ENCODE measurements at places on chromosomes 1 and 21.

- no peak for DNase-seq
These were observed 54.2 kb upstream of the B3GALT2 start for GRCh38 chr1:193240609-193241008.

GRCh38 chr1:201573030-201573429 is 34.1 kb downstream of the NAV1 start:
- DNase-seq: no peak

DNA sequence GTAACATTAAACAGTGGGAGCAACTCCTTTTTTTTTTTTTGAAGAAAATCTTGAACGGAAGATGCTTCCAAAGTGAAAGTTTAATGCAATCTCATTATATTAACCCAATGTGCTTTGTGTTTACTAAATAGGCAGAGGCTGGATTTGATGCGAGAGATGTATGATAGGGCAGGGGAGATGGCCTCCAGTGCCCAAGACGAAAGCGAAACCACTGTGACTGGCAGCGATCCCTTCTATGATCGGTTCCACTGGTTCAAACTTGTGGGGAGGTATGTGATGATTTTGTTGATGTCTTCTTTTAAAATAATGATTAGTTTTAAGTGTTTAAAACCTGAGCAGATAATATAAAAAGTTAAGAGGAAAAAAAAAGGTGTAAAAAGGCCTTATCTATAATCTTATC is 74.2 kb upstream of the PGD start:
- no peak for DNase-seq

DNA sequence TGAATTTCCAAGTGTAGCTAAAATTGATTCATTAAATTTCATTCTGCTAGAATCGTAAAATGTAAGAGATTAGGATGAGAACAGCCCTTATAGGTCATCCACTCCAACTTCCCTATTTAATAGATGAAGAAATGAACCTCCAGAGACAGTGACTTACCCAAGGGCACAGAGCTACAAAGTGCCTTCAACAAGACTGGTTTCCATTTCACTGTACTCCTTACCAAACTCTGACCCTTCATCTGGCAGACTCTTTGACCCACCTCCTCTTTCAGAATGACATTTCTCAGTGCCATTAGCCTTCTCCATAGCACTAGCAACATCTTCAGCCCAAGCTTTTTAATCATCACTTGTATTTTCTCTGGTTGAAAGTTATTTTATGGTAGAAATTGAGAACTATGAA is 161.3 kb downstream of the NEK7 start:
- no peak for DNase-seq

DNA sequence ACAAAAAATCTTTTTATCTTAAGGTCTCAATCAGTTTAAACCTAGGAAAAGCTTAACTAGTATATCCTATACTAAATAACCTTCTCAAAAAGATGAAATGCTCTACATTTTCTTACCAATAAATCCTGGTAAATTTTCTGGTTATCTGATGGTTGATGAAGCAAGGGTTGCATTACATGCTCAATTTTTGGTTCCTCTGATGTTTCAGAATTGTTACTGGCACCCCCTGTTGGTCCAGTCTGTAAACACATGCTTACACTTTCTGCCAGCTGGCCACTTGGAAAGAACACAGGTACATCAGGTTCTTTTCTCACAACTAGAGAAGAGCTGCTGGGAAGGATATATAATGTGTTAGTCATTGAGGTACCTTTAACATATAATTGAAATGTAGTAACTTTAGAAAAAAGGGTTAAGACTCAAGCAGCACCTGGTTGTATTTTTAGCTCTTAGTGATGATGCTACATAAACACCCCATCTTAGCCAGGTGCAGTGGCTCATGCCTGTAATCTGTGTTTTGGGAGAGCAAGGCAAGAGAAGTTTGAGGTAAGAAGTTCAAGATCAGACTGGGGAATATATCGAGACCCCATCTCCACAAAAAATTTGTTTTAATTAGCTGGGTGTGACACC is 30.9 kb upstream of the TAL1 start:
- peak; percentile 47 for DNase-seq

- DNase-seq: no peak
These were observed 9.1 kb upstream of the COA7 start for GRCh38 chr1:52706941-52707926.

DNA sequence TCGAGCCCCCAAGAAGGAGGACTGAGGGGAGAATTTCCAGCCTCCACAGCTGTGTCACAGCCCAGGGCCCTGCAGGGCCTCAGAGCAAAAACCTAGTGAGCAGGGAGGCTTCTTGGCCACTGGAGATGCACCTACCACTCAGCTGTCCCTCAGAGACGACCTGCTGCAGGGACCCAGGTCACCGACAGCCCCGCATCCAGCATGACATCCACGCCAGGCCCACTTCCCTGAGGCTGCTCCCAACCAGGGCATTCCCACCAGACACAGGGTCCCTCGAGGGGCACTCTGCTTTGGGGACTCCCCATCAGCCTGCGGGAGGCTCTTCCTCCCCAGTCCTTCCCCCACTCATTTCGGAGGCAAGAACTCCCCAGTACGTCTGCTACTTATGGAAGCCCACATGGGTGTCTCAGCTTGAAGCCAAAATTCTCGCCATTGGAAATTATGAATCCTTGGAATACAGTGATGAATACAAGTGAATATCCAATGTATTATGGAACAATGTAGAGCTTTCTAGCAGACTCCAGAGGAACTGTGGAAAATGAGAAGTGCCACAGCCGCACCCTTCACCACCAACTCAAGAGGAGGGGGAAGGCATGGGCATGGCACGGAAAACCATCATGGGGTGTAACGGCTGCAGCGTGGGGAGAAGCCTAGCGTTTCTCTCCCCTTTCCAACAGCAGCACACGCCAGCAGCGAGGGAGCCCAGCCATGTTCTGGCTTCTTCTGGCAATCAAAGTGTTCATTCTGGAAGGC is 6.9 kb downstream of the TFF3 start:
- peak; percentile 71 for DNase-seq

DNA sequence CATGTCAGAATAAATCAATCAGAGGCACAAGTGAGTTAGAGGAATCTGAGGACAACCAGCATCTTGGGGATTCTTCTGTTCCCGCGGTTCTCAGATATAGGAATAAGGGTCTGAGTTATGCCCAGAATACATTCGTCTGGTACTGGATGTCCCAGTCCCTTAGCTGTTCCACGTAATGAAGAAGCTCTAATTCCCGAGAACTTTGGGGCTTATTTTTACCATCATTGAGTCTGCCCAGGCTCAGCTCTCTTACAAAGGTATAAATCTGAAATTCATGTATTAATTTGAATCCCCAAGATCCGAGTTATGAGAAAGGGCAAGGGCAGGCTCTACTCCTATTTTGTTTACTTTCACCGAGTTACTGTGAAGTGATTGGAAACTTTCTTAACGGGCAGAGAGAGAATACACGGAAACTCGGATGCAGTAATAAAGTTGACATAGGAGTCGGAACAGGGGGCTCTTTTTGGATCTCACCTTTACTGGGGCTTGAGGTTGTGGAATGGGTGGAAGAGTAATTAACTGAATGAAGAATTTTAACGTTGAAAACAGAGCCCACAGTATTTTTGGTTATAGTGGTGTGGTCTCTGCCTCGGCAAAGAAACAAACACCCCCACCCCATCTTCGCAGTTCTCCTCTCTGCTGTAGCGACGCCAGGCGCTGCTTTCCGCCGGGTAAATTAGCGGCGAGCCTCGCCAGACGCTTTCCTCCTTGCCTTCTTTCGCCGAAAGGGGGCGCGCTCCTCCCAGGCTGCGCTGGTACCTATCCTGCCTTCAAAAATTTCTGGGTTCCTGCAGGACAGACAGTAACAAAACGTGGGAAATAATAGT is 7.1 kb downstream of the PRRX1 start:
- no peak for DNase-seq

GRCh38 chr1:205812271-205812877 is 624 bp downstream of the SLC41A1 start:
- no peak for DNase-seq

DNA sequence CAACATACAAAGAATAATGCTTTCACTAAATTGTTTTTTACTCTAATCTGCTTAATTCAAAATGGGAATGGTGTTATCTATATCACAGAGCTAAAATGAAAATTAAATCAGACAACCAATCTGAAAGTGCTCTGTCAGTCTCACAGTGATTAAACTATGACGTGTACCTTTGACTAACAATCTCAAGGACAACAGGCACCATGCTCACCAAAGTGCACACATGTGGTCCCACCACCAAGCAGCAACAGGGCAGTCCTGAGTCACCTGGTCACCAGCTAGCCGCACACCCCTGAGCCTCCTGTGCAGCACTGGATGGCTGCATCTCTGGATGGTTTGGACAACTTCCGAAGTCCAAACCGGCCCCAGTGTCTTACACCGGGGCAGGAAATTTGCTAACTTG is 54.5 kb upstream of the NADK start:
- no peak for DNase-seq

DNA sequence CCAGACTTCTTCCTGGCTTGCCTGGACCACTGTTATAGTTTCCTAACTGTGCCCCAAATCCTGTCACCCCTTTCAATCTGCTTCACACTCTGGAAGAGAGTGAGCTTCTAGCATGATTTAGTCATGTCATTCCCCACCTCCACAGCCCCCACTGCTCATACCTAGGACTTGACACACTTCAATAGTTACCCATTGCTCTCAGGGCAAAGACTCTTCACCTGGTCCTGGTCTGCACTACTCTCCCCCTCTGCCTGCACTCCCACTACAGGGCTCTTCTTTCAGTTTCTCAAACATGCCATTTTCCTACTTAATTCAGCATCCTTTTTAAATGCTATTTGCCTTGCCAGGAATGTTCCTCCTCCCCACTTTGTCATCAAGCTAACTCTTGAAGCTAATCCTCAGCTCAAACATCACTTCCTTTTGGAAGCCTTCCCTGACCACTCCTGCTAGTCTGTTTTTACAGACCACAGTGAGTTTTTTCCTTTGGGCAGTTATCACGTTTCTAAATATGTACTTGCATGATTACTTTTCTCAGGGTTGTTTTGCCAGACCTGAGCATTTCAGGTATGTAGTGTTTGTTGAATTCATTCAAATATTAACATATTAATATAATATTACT is 24.7 kb downstream of the CYP2J2 start:
- DNase-seq: no peak

DNA sequence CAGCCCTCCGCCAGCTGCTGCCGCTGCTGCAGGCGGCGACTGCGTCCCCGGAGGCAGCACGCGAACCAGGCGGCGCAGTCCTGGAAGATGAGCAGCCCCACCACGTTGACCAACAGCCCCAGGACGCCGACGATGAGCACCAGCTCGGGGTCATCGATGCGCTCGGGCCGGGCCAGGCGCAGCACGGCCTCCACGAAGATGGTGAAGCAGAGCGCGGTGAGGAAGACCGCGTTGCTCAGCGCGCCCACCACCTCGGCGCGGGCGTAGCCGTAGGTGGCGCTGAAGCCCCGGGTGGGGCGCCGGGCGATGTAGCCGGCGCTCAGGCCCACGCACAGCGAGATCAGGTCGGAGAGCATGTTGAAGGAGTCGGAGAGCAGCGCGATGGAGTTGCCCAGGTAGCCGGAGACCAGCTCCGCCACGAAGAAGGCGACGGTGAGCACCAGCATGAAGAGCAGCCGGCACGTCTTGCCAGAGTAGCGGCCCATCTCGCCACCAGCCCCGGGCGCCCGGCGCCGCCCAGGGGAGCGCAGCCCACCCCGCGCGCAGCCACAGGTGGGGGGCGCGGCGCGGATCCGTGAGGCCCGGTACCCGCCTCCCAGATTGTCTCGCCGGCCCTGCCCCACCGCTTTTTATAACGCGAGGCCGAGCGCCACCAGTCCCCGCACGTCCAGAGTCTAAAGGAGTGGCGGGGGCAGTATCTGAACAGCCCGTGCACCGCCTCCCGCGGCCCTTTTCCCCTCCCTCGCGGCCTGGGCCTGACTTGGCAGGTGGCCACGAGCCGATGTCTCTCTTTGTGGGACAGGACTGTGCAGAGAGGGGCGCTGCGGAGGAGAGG is at the start of gene SLC30A10:
TSS of gene SLC30A10 (minus strand) at position 602 of the 835 bp plus-strand sequence. CDS start at position 485, 117 bp downstream.
- no peak for DNase-seq

All from HL-60 (cell line).